HT1080 (cell line): ENCODE measurements at places on chromosomes 3 and 15. TPM values are rescaled to one million over a fixed set of nuclear protein-coding genes. Genes with fewer than 3 reads are reported as not detected.

- no peak for DNase-seq
These were observed 148.0 kb downstream of the TPRA1 start for GRCh38 chr3:127442506-127442905.

GRCh38 chr3:10688548-10689172 lies 127.4 kb upstream of the SLC6A11 start:
- no peak for DNase-seq

GRCh38 chr15:77033417-77033728 lies 37.5 kb downstream of the TSPAN3 start:
- DNase-seq = no peak

GRCh38 chr15:51121118-51121517 lies 26.4 kb upstream of the TNFAIP8L3 start:
- peak; percentile 99 for DNase-seq

DNA sequence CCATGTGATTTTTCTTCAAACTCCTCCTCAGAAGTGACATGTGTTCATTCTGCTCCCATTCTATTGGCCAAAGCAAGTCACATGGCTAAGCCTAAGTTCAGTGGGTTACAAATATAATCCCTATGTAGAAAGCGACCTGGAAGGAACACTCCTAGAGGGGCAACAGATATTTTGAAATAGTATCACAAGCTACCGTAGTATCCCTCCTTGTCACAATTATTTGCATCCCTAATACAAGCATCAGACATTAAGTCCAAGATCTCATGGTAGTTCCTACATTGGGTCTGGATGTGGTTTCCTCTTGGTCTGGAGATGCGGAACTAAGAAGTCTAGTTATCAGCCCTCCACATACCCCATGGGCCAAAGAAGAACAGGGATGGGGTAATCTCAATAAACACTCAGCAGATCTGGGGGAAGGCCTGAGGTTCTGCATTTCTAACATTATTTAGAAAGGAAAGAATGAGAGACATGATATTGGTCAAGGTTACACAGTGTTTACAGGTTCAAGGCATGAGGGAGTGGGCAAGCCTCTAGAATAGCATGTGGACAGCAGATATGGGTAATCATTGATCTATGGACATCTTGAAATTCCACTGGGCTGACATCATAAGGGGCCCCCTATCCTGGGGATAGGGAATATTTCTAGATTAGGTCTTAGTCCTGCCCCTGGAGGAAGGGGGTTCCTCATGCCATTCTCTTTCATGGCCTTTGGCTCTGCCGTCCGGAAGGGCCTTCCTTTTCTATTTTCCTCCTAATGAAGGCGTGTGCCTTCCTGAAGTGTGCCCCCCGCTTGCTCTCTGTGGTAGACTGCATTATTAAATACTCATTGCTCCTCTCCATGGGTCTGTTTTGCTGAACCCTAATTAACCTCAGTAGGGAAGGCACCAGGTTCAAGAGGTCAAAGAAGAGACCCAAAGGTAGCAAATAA lies 17.8 kb upstream of the ABHD2 start:
- DNase-seq = no peak

GRCh38 chr15:60568914-60569391 lies 90.0 kb upstream of the ICE2 start:
- no peak for DNase-seq

DNA sequence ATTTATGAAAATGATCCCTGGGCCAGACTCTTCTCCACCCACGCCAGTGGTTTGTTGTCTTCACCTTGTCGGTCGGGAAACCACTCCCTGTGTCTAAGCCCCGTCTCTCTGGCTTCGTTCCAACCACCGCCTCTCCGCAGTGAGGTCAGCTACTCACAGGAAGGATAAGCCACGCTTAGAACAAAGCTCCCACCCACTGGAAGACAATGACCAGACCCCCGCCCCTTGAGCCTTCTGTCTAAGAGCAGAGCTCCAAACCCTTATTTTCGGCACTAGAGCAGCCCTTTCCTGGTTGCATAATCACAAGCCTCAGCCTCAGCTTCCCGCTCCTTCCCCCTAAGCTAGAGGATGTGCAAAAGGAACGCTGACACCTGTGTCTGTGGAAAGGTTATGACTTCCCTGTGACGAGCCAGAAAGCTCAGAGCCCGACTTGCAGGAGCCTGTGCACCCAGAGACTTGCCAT lies 114.9 kb upstream of the MEF2A start:
- peak; percentile 48 for DNase-seq

DNA sequence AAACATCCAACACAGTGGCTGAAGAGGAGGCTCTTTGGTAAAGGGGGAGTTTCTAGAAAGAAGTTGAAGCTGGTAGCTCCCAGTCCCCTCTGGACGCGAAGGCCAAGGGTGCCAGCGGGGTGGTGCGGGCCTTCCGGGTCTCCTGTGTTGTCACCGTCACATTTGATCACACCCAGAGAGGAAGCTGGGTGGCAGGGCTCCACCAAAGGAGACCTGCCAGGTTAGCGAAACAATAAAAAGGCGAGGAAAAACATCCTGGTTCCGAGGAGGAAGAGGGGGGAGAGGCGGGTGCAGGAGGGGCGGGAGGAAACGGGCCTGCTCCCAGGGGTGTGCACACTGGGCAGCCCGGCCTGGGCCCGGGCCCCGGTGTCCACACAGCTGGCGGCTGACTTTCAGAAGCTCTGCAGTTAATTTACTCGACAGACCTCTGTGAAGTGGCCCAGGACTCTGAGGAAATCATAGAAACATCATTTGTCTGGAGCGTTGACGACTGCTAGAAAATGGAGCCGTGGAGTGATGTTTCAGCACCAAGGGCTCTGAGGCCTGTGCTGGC lies 12.1 kb downstream of the HEG1 start:
- no peak for DNase-seq

DNA sequence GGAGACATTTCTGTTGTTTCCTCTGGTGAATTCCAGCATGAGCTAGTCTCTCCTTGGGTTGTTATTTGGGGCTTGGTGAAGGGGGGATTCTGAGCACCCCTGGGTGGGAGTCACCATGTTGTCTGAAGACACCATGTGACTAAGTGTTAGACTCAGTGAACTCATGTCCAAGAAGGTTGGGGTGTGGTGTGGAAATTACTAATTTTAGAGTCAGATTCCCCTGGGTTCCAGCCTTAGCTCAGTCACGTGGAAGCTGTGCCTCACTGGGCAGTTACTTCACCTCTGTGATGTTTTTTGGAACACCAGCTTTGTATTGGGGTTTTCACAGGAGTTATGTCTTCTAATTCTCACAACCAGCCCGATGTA lies 171.5 kb downstream of the RPLP1 start:
- no peak for DNase-seq

GRCh38 chr3:151479452-151479851 lies 18.6 kb upstream of the IGSF10 start:
- no peak for DNase-seq

DNA sequence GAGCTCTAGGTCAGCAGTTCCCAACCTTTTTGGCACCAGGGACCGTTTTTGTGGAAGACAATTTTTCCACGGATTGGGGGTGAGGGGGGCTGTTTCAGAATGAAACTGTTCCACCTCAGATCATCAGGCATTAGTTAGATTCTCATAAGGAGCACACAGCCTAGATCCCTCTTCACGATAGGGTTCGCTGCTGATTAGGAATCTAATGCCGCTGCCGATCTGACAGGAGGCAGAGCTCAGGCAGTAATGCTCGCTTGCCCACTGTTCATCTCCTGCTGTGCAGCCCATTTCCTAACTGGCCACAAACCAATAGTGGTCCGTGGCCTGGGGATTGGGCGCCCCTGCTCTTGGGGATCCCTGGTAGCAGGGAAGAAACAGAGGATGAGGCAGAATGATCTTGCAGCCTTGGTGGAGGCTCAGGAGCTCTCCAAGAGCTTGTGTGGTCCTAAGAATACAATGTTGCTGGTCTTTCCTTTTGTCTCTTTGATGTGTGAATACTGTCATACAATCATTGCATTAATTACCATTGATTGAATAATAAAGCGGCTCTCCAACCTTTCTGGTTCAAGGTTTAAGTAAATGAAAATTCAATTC lies 183.2 kb downstream of the FNDC3B start:
- DNase-seq = no peak

- DNase-seq = no peak
These were observed 32.1 kb downstream of the KIF7 start for GRCh38 chr15:89623165-89623564.

DNA sequence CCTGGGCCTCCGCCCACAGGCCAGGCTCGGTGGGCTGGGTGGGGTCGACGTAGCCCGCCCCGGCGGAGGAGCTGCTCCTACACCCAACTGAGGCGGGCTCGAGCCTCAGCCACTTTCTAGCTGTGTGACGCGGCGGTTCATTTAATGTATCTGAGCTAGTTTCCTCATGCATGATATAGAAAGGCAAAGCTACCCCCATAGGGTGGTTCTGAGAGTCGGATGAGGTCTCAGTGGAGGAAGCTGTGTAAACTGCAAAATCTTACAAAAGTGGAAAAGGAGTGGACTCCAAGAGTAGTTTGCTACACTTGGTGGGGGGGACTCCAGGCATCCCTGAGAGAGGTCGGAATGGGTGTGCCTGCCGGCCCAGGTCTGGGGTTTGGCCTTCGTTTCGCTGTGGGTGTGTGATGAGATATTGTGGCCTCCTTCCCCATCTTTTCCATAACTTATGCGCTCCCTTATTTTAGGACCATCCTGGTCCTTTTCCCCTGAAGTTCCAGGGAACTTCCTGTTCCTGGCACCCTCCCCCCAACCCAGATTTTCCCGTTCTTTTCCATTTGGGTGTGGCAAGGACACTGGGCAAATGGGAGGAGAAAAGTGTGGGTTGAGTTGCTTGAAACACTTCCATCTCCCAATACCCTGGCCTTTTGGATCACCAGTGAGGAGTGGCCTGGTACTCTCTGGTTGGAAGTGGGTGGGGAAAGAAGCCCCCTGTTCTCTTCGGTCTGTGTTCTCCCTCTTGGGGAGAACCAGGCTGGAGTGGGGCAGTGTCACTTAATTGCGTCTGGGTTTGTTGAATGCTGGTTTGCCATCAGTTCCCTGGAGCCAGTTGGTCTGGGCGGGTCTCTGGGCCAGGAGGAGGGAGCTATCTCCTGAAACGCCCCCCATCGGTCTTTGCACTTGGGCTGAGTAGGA lies 1.1 kb downstream of the PDIA5 start:
- peak; percentile 77 for DNase-seq

GRCh38 chr3:117358717-117359314 lies 649.2 kb downstream of the TUSC7 start:
- no peak for DNase-seq

DNA sequence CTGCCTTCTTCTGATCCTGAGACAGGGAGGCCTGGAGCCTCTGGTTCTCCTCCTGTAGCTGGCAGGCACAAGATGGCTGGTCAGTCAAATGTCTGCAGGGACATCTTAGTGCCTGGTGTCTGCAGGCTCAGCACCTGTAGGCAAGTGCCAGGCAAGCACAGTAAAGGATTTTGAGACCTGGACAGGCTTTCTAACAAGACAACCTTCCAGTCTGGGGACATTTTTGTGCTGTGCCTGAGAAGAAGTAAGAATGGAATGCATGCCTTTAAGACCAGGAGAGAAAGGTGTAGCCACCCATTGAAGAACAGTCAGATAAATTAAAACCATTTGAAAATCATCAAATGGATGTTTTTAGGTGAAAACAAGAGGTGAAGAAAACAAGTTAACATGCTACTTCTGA lies 31.2 kb downstream of the DZIP1L start:
- DNase-seq = no peak

- no peak for DNase-seq
These were observed 190.9 kb downstream of the TJP1 start for GRCh38 chr15:29631076-29632070.

- no peak for DNase-seq
These were observed 1.6 kb upstream of the FLNB start for GRCh38 chr3:58006661-58007060.

- no peak for DNase-seq
These were observed 272.5 kb downstream of the THSD4 start for GRCh38 chr15:71387810-71388209.

DNA sequence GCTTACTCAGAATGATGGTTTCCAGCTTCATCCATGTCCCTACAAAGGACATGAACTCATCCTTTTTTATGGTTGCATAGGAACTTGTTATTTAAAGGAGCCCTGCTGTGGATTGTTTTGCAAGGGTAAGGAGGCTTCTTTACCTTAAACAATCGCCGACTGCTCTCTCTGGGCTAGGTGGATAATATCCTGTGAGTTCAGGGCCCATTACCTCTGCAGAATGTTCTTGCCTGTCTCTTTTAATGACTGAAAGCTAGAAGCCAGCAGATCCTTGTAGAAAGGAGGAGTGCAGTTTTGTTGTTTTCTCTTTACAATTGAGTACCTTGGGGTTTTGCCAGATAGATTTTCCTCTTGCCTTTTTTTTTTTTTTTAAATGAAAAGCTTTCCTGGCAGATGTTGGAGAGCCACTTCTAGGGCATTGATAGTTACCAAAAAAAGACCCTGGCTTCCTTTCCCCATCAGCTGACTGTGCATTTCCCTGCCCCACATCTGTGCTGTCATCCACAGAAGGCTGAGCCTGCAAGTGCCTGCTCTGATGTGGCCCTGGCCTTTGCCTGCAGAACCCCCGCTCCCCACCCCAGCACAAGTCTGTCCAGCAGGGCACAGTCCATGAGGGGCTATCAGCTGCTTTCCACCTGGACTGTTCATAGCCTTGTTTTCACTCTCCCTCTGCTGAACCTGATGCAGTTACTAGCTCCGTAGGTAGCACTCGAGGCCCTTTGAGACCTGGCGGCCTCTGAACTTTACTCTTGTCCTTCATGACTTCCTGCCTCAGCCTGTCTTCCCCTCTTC lies 113.1 kb downstream of the CHCHD6 start:
- DNase-seq = no peak

- DNase-seq = no peak
These were observed 122.5 kb upstream of the SPRED1 start for GRCh38 chr15:38130205-38130567.

DNA sequence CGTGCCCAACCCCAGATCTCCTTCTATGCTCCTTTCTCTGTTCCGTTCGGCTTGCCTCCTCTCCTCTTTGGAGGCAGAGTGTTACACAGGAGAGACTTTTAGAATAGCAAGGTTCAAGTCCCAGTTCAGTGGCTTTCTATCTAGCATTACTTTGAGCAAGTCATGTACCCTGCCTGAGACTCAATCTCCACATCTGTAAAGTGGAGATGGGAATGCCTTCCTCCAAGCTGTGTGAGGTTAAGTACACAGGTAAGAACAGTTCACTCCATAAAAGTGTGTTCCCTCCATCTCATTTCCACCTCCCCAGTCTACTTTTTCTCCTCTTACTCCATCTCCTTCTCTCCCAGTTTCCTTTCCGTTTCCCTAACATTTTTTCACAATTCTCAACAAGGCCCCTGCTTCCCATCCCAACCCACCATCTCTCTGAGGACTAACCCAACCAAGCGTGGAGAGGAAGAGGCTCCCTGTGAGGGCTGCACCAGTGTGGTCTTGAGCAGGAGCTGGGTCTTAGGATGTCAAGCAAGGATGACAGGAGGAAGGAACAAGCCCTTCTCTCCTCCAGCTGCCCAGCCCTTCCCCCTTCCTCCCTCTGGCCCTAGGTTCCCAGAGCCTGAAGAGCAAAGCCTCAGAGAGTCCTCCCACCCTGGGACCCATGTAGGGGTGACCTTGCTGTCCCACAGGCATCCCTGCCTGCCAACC lies 6.4 kb downstream of the ATP8B4 start:
- DNase-seq = no peak

The MME gene
- total RNA-seq = 186 and 228 TPM in 2 replicates

The PLAAT1 gene
- total RNA-seq = 8.1 and 9.3 TPM in 2 replicates

The GRK7 gene
- total RNA-seq = not detected in 2 replicates

The AGTR1 gene
- 0.07 TPM in 1 of 2 replicates, not detected in the other for total RNA-seq
